Activated T-cell treated with anti-CD3 and anti-CD28 coated beads, Interleukin-2, amount 50 U/mL, for 24 hours (primary cell): ENCODE measurements at places on chromosomes 2 and 18.

DNA sequence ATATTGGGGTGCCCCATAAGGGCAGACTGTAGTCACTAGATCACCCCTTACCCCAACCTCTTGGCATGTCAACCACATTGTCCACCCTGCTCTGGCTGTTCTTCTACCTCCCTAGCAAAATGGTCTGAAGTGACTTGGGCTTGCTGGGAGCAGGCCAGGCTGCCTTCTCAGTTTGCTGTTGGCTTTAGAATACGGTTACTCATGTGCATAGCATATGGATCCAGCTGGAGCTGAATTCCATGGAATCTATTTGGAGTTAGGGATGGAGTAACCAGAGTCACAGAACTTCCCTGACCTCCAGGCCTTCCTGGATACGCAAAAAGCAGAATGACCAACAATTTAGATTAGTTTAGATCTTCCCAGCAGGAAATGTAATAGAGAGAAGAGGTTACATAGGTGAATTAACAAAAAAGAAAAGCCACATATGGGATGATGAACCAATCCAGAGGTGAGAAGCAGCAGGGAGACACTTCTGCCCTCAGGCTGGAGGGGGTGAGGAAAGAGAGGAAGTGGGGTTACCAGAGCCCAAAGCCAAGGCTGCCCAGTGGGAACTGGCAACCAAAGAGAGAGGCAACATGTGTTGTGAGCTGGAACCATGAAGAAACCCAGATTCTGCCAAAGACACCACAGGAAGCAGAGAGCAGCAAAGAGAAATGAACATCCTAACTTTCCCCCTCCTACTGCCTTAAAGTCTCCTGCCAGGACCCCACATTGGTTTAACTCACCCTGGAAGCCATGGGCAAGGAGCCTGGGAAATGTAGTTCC, 26.1 kb downstream of the PKDCC start:
- no peaks in the 10 kb centered on the region for H3K36me3 ChIP-seq
- no peak for DNase-seq
- no peak overlapping the region for H3K4me3 ChIP-seq
- H3K4me1 ChIP-seq: no peaks in the 10 kb centered on the region

- no peak overlapping the region for H3K27ac ChIP-seq
- H3K36me3 ChIP-seq: peaks cover 55% of the 10 kb centered on the region
- no peaks in the 10 kb centered on the region for H3K27me3 ChIP-seq
- H3K4me3 ChIP-seq: no peak overlapping the region
- DNase-seq: no peak
- peaks cover 25% of the 10 kb centered on the region for H3K4me1 ChIP-seq
Measured at GRCh38 chr2:189835855-189836558, 51.8 kb downstream of the PMS1 start.

GRCh38 chr2:8086796-8087479, 594.9 kb upstream of the ID2 start:
- H3K4me3 ChIP-seq: no peak overlapping the region
- no peaks in the 10 kb centered on the region for H3K27me3 ChIP-seq
- H3K27ac ChIP-seq: no peak overlapping the region
- H3K36me3 ChIP-seq: no peaks in the 10 kb centered on the region
- peaks cover 4% of the 10 kb centered on the region for H3K4me1 ChIP-seq

DNA sequence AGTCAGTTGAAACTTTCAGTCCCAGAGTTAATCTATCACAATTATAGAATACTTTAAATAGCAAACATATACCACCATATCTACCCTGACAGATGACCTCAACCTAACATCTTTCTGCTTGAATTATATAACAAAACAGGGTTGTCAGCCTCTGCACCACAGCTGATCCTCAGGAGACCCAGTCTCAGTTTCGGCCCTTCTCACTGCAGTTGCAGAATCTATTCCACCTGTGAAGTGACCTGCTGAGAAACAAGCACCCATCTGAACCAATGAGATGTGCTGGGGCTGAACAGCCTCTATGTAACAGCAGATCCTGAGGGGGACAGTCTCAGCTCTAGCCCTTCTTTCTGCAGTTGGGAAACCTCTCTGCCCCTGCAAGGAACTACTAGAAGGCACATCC, 567.6 kb downstream of the KCNJ3 start:
- H3K4me3 ChIP-seq: no peak overlapping the region
- no peak for DNase-seq

- no peaks in the 10 kb centered on the region for H3K27me3 ChIP-seq
- peak overlapping the region; percentile 34 for H3K4me3 ChIP-seq
- peak; percentile 56 for DNase-seq
- no peaks in the 10 kb centered on the region for H3K36me3 ChIP-seq
- peak overlapping the region; percentile 95 for H3K27ac ChIP-seq
Measured at GRCh38 chr2:161077367-161078210, 82.6 kb upstream of the TANK start.

DNA sequence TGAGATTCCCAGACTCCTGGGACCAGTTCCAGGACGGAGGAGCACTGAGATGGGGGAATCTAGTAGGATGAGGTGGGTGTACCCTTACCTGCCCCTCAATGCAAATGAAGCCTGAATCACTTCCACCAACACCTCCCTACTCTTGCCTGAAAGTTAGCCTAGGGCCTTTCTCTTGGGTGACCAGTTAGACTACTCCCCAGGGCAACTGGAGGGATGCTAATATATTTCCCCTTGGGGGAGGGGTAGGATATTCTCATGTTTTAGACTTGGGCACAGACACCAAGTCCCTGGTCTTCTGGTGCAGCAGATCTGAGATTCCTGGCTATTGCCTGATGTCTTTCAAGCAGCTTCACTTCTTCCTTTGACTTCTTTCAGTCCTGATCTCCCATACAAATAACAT, 334.5 kb downstream of the ALK start:
- H3K4me3 ChIP-seq: no peak overlapping the region
- DNase-seq: no peak
- no peaks in the 10 kb centered on the region for H3K36me3 ChIP-seq

GRCh38 chr18:53795061-53795460, 429.4 kb downstream of the MBD2 start:
- H3K27ac ChIP-seq: no peak overlapping the region

- no peak overlapping the region for H3K27ac ChIP-seq
- no peak overlapping the region for H3K4me3 ChIP-seq
- H3K36me3 ChIP-seq: no peaks in the 10 kb centered on the region
- H3K4me1 ChIP-seq: no peaks in the 10 kb centered on the region
Measured at GRCh38 chr2:117693154-117693553, 121.3 kb upstream of the DDX18 start.

GRCh38 chr18:70166668-70167067, 38.8 kb downstream of the RTTN start:
- no peak overlapping the region for H3K4me3 ChIP-seq
- no peak for DNase-seq
- peaks cover 6% of the 10 kb centered on the region for H3K4me1 ChIP-seq
- no peak overlapping the region for H3K27ac ChIP-seq
- peaks cover 63% of the 10 kb centered on the region for H3K36me3 ChIP-seq

- DNase-seq: no peak
- H3K27ac ChIP-seq: no peak overlapping the region
- no peaks in the 10 kb centered on the region for H3K27me3 ChIP-seq
- H3K4me1 ChIP-seq: no peaks in the 10 kb centered on the region
- no peak overlapping the region for H3K4me3 ChIP-seq
Measured at GRCh38 chr2:23745726-23746105, 181.2 kb downstream of the ATAD2B start.

DNA sequence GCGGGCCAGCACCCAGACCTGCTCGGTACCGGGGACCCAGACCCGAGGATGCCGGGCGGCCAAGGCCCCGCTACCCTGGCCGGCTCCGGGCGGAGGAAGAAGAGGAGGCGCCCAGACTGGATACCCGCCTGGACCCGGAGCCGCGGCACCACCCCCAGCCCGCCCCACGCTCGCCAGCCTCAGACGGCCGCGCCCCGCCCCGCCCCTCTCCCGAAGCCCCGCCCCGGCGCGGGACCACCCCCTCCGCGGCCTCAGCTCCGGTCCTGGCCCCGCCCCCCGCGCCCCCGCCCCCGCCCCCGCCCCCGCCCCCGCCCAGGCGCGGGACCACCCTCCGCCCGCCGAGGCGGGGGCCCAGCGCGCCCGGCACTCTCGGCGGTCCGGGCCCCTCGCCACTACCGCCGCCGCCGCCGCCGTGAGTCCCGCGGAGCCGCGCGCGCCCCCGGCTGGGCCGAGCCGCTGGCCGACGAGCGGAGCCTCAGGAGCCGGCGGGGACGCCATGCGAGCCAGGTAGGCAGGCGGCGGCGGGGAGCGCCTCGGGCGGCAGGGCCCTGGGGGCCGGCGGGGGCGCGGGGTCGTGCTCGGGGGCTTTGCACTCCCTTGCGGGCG, at the start of gene SH3BP4:
Gene SH3BP4, plus strand, starts transcription at position 354 of the 606 bp plus-strand sequence. CDS start 82,986 bp downstream, outside the sequence.
- peak within 1 kb of the TSS; percentile 72 for H3K4me3 ChIP-seq
- no peaks in the 10 kb centered on the region for H3K36me3 ChIP-seq
- peaks cover 88% of the 10 kb centered on the region for H3K27me3 ChIP-seq
- peak; percentile 47 for DNase-seq
- peaks cover 8% of the 10 kb centered on the region for H3K4me1 ChIP-seq

- H3K4me3 ChIP-seq: no peak overlapping the region
- H3K27ac ChIP-seq: no peak overlapping the region
- peaks cover 3% of the 10 kb centered on the region for H3K27me3 ChIP-seq
Measured at GRCh38 chr2:19545507-19545906, 187.1 kb upstream of the OSR1 start.

- peaks cover 8% of the 10 kb centered on the region for H3K4me1 ChIP-seq
- no peak overlapping the region for H3K27ac ChIP-seq
- H3K27me3 ChIP-seq: peaks cover 3% of the 10 kb centered on the region
- H3K4me3 ChIP-seq: no peak overlapping the region
- no peaks in the 10 kb centered on the region for H3K36me3 ChIP-seq
- no peak for DNase-seq
Measured at GRCh38 chr18:74479486-74480148, 16.5 kb upstream of the CNDP2 start.

GRCh38 chr18:77073336-77074093, 59.1 kb downstream of the MBP start:
- H3K4me3 ChIP-seq: no peak overlapping the region
- H3K27me3 ChIP-seq: no peaks in the 10 kb centered on the region
- DNase-seq: peak; percentile 29
- H3K27ac ChIP-seq: peak overlapping the region; percentile 59

DNA sequence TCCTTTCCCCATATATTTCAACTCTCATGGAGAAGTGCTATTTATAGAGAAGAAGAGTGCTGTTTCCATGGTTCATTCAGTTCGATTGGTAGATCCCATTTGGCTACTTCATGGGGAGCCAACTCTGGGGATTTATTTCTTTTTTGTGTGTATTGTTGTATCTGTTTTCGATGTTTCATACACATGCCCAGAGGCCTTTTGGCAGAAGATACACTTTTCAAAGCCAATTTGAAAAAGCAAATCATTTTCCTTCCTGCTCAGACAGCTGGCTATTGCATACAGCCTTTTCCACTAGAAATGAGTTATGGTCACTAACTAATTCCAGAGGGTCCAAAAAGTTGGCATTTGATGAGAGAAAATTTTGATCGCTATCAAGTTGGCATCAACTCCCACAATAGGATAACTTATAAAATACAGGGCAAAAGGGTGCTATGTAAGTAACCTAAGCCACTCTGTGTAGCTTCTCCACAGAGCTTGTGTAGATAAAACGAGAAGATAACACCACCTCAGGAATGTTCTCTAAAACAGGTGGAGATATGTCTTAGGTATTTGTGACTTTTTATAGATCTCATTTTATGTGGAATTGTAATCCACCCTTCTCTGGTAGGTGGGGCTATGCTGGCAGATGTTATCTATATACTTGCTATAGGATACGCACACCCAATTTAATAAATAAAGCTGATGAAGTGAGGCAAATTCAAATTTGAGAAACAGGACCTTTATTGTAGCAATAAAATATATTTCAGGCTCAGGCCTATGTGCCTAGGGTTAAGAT, 798.5 kb downstream of the SATB2 start:
- H3K27me3 ChIP-seq: no peaks in the 10 kb centered on the region
- no peak overlapping the region for H3K4me3 ChIP-seq
- no peak for DNase-seq
- H3K27ac ChIP-seq: no peak overlapping the region
- H3K36me3 ChIP-seq: no peaks in the 10 kb centered on the region

GRCh38 chr2:38685116-38685735, 19.3 kb downstream of the GALM start:
- DNase-seq: no peak
- no peak overlapping the region for H3K4me3 ChIP-seq
